ENCODE measurements at places on chromosomes 11 and 22.

DNA sequence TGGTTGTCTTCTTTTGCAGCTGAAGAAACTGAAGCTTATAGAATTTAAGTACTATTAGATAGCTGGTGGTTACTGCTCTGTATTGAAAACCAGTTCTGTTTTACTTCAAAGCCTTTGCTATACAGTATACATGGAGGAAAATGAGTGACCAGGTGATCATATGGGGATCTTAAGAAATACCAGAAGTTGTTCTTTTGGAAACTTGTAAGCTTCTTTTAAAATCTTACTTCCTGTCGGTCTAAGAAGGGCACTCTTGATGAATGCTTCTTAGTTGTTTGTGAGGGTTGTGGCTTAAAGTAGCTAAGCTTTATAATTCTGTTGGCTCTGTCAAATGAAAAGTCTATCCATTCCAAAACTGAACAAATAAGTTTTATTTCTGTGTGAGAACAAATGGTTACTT is 55.2 kb downstream of the PDE3B start:
- DNase-seq = no peak

DNA sequence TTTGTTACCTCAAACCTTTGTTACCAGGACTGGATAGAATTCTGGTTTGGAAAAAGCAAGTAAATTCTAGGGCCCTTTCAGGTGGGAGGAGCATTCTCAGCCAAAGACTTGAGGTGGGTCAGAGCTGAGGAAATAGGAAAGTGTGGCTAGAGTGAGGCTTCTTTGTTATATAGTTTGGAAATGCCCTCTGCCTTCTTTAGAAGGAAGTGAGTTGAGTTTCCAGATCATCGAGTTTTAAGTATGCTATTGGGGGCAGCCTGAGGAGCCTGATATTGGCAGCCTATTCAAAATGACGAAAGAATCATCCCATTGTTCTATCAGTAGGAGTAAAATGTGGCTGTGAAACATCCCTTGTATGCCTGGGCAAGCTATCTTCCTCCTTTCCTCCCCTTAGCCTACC is 134.1 kb downstream of the ARHGAP42 start:
- no peak for DNase-seq

- peak; percentile 70 for DNase-seq
These were observed 55.3 kb upstream of the GCAT start for GRCh38 chr22:37752189-37753087.

- DNase-seq = no peak
These were observed 23.3 kb downstream of the KCNJ5 start for GRCh38 chr11:128914216-128915148.

GRCh38 chr11:130932086-130932712 is 15.9 kb upstream of the SNX19 start:
- no peak for DNase-seq

GRCh38 chr22:27405672-27406388 is 395.7 kb downstream of the MN1 start:
- no peak for DNase-seq

Measured in NCI-H1694 treated with DMSO at 0.1 percent for 48 hours (cell line).